ENCODE measurements at places on chromosomes 7 and 10. TPM values are rescaled to one million over a fixed set of nuclear protein-coding genes. Genes with fewer than 3 reads are reported as not detected.

NAPEPLD gene
- 2.9 TPM for total RNA-seq

ACHE gene
- 2.5 TPM for total RNA-seq

C10orf105 gene
- total RNA-seq = not detected

ANKRD30A gene
- total RNA-seq = 0.52 TPM

FOXP2 gene
- not detected for total RNA-seq

CD36 gene
- 0.07 TPM for total RNA-seq

CFTR gene
- 0.06 TPM for total RNA-seq

HOXA2 gene
- total RNA-seq = 0.84 TPM

TMEM26 gene
- 0.07 TPM for total RNA-seq

NXPH1 gene
- total RNA-seq = not detected

LLCFC1 gene
- not detected for total RNA-seq

ICA1 gene
- 0.90 TPM for total RNA-seq

DPYSL4 gene
- total RNA-seq = 18.0 TPM

TMEM229A gene
- total RNA-seq = not detected

OPALIN gene
- total RNA-seq = not detected

EXOC4 gene
- 21.4 TPM for total RNA-seq

TUBAL3 gene
- 0.57 TPM for total RNA-seq

CYP3A7 gene
- total RNA-seq = not detected

SLC18A3 gene
- not detected for total RNA-seq

KIF11 gene
- 34.8 TPM for total RNA-seq

CPA4 gene
- 5.2 TPM for total RNA-seq

CLDN3 gene
- 1.2 TPM for total RNA-seq

PRKCQ gene
- 4.0 TPM for total RNA-seq

IDI2 gene
- total RNA-seq = not detected

OR6V1 gene
- total RNA-seq = not detected

TMEM213 gene
- not detected for total RNA-seq

EZH2 gene
- total RNA-seq = 23.3 TPM

CRHR2 gene
- not detected for total RNA-seq

AKR1C4 gene
- 0.30 TPM for total RNA-seq

MORN4 gene
- 8.7 TPM for total RNA-seq

HKDC1 gene
- 15.2 TPM for total RNA-seq

KLLN gene
- total RNA-seq = 0.66 TPM

MMD2 gene
- total RNA-seq = not detected

THSD7A gene
- total RNA-seq = 1.5 TPM

SVOPL gene
- not detected for total RNA-seq

CCAR1 gene
- 57.3 TPM for total RNA-seq

FZD1 gene
- 2.6 TPM for total RNA-seq

CUBN gene
- 0.06 TPM for total RNA-seq

Data from A549 treated with CORT108297 at 1 μM for 4 hours (cell line).